ENCODE measurements at places on chromosomes 7 and 10.

- DNase-seq = no peak
Measured at GRCh38 chr7:130987092-130987491, 253.1 kb upstream of the KLF14 start.

DNA sequence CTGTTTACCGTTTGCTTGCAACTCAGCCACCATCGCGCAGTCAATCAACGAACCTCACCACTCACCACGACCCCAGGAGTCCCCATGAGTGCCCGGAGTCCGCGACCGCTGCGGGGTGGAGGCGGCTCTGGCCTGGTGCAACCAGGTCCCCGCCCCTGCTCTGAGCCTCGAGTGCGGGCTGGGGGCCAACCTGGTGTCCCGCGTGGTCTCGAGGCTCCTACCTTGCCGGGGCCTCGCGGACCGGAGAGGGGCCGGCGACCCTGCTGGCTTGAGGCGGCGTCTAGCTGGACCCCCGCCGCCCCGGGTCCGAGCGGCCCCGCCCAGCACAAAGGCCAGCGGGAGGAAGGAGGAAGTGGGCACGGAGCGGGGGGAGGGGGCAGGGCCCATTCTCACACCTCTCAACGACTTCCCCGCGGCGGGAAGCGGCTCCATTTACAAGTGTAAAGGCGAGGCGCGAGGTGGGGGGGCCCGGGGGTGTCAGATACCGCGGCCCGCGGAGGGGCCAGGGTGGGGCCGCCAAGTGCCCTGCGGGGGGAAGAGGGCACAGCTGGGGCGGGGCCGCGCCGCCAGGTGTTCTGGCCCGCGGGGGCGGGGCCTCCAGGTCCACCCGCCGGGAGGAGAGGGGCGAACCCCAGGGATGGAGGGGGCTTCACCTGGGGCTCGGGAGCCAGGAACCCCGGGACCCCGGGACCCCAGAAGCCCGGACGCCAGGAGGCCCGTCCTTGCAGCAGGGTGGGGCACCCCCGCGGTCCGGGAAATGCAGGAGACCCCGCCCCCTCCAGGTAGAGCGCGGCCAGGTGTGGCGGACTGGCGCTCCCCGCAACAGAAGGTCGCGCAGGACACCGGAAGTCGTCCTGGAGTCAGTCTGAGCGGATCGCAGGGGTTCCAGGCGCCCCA lies 8.6 kb downstream of the CTBP2 start:
- no peak for DNase-seq

- DNase-seq = peak; percentile 20
Measured at GRCh38 chr10:1938317-1938716, 201.0 kb upstream of the ADARB2 start.

GRCh38 chr10:106956216-106956915 lies 208.1 kb downstream of the SORCS1 start:
- no peak for DNase-seq

- no peak for DNase-seq
Measured at GRCh38 chr7:96532428-96532935, 177.2 kb downstream of the SEM1 start.

- peak; percentile 83 for DNase-seq
Measured at GRCh38 chr7:129771201-129771927, 159.8 kb downstream of the NRF1 start.

GRCh38 chr10:100100651-100101184 lies 19.0 kb upstream of the CPN1 start:
- DNase-seq = peak; percentile 7

DNA sequence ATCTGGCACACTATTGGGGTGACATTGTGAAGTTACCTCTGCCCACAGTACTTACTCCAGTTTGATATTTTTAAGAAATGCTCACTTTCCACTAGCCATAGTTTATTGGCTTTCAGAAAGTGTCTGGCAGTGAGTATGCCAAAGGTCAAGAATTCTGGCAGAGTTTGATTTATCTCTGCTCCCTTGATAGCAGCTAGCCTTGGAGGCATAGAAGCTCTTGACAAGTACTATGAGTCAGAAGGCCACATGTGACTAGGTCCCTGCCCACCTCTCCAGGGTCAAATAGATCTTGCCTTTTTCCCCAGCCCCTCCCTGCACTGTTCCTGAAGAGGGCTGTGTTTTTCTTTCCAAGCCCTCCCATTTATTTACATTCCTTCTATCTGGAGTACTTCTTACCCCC lies 202.2 kb downstream of the AUTS2 start:
- DNase-seq = no peak

- no peak for DNase-seq
Measured at GRCh38 chr7:98548971-98549370, 68.1 kb upstream of the NPTX2 start.

All from CMK (cell line).